ENCODE measurements at places on chromosomes 12 and 14.

- DNase-seq = no peak
These were observed 80.1 kb downstream of the DACT1 start for GRCh38 chr14:58717813-58718212.

DNA sequence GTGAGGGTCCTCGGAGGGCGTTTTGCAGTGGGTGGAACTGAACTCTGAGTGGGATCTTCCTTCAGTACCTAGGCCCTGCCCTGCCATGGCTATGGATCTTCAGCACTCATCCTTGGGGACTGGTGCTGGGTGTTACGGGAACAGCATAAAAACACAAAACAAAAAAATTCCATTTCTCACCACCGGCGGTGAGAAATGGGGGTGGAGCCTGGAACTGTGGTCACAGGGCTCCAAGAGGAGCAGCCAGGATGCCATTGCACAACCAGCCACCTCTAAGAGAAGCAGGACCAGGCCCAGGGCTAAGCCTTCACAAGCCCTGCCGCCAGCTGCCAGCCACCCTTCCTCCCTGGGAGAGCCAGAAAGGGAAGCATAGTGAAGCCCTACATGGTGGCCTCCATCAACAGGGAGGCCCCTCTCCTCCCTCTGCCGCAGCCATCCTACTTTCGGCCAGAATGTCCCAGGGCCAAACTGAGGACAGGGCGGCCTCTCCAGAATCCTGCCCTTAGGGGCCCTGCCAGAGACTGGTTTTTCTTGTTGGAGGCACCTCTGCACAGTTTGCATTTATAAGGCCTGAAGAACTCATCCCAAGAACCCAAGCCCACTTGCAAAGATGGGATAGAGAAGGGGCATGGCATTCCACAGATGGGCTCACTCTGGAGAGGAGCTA is 76.5 kb downstream of the VCPKMT start:
- no peak for DNase-seq

- DNase-seq = no peak
These were observed 88.1 kb upstream of the MANSC4 start for GRCh38 chr12:27868139-27868538.

- DNase-seq = no peak
These were observed 113.0 kb downstream of the ADCK1 start for GRCh38 chr14:77912754-77913556.

GRCh38 chr14:100384819-100385813 is 62.0 kb downstream of the SLC25A47 start:
- no peak for DNase-seq

DNA sequence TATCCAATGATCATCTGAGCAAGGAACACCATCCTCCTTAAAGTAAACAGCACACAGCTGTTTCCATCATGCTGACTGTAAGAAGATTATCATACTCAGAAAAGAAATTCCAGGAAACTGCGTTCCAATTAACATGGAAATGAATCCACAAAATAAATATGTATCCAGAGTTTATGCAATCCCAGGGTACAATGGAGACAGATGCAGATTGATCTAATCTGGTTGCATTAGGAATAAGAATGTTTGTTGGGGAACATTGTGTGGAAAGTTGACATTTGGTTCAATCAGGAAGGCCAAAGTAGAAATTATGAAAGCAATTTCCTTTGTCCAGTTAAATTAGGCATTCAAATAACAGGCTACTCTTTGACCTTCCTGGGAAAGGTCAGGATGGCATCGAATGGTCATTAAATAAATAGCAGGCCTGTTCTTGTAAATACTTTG is 236.9 kb upstream of the AMIGO2 start:
- no peak for DNase-seq

GRCh38 chr12:67986632-67987031 is 2.6 kb upstream of the IFNG-AS1 start:
- DNase-seq = no peak

DNA sequence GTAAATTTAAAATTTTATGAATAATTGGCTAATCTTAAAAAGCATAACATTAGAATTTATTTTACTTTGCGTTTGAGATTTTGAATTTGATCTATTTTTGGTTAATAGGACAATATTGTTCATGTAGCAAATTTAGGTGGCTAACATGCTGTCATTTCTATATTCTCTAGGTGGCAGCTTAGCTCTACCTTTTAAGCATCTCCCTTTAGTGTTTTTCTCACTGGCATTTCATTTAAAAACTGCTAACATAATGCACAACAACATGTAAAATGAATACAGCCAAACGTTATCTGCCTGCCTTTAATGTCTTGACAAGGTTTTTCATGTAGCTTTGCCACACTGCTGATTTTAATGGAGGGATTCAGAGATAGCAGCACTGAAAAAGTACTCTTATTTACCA is 272.4 kb upstream of the FBXO33 start:
- DNase-seq = no peak

DNA sequence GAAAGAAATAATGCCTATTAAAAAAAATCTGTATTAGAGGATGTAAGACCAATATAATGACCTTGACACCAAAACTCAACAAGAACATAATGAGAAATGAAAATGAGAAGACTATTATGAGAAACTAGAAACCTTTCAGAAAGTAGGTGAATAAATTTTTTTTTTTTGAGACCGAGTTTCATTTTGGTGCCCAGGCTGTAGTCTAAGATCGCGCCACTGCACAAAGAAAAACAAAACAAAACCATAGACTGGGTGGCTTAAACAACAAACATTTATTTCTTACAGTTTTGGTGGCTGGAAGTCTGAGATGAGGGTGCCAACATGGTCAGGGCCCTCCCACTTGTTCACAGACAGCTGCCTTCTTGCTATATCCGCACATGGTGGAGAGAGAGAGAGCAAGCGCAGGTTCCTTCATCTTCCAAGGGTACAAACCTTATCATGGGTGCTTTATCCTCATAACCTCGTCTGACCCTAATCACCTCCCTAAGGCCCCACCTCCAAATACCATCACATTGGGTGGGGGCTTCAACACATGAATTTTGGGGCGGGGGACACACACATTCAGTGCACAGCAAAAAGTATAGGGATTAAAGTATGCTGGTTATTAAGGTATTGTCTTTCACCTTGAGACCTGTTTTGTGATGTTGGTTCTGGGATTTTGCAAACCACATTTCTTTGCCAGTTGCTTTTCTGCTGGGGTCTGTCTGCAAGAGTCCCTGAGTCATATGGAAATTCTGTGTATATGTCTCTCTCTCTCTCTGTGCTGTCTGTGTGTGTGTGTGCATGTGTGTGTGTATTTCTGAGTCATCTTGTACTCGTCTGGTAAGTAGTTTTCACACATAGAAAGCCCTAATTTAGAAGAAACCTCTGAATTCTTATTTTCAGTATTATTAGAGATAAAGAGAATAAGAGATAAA is 26.2 kb downstream of the ZCRB1 start:
- DNase-seq = peak; percentile 32

GRCh38 chr12:92363295-92364146 is 217.9 kb upstream of the BTG1 start:
- DNase-seq = peak; percentile 30

- no peak for DNase-seq
These were observed 176.6 kb downstream of the EMP1 start for GRCh38 chr12:13373131-13373530.

- DNase-seq = no peak
These were observed 41.6 kb downstream of the FIGNL2 start for GRCh38 chr12:51806896-51807295.

DNA sequence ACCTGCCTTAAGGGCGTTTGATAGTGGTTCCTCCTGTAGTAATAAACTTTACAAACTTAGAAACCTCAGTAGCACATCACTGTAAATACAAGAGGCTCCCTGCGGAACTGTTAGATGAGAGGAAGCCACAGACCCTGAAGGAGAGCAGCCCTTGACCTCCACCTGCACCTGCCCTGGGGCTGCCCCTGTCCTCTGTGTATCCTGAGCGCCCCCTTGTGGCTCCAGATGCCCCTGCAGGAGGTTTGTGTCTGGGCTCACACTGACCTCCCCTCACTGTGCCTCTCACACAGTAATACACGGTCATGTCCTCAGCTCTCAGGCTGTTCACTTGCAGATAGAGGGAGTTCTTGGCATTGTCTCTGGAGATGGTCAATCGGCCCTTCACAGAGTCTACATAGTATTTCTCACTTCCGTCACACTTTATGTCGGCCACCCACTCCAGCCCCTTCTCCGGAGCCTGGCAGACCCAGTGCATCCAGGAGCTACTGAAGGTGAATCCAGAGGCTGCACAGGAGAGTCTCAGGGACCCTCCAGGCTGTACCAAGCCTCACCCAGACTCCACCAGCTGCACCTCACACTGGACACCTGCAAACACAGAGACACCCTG is 1059.8 kb downstream of the TMEM121 start:
- peak; percentile 44 for DNase-seq

GRCh38 chr12:2393016-2393415 is 340.2 kb downstream of the CACNA1C start:
- DNase-seq = no peak

DNA sequence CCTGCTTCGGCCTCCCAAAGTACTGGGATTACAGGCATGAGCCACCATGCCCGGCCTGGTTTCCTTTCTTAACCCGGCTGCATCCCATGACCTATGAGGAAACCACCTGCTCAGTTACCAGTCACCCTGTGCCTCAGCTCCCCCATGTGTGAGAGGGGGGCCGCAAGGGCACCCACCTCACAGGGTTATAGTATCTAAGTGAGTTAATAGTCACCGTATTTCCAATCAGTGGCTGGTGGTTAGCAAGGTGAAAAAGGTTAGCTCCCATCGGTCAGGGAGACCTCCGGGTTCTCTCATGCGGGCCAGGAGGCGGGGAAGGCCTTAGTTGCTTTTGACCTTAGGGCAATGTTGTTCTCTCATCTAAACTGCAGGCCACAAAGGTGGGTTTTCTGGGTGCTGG is 6.7 kb downstream of the LRP1 start:
- DNase-seq = no peak

DNA sequence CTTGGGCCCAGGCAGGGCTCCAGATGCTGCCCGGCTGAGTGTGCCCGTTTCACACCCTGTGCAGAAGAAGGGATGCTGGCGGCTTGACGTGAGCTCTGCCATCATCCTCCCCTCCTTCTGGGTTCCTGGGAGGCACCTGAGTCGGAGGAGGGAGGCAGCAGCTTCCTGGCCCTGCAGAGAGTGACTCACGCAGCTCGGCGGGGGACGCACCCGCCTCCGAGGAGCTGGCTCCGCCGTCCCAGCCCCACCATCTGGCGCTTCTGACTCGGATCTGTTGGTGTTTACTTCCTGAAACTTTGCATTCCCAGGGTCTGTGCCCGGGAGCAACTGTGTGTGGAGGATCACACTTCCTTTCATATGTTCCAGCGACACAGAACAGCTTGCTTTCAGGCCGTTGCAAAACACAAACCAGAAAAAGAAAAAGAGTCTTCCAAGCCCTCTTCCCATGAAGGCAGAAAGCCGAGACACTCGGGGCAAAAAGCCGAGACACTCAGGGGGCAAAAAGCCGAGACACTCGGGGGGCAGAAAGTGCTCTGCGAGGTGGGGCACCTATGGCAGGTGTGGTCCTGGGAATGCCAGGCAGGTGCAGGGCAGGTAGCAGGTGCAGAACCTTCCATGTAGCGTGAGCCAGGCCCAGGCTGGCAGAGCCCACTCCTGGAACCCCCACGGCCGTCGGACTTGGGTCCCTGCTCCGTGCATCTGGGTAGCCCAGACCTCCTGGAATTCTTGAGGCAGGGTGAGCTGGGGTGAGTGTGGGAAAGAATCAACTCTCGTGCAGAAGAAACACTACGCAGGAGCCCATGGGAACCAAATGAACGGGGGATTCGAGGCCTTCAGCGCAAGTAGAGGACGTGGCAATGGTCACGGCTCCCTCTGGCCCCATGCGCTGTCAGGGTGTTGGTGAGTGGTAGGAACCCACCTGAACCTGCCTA is 27.6 kb upstream of the GALNT9 start:
- DNase-seq = no peak

DNA sequence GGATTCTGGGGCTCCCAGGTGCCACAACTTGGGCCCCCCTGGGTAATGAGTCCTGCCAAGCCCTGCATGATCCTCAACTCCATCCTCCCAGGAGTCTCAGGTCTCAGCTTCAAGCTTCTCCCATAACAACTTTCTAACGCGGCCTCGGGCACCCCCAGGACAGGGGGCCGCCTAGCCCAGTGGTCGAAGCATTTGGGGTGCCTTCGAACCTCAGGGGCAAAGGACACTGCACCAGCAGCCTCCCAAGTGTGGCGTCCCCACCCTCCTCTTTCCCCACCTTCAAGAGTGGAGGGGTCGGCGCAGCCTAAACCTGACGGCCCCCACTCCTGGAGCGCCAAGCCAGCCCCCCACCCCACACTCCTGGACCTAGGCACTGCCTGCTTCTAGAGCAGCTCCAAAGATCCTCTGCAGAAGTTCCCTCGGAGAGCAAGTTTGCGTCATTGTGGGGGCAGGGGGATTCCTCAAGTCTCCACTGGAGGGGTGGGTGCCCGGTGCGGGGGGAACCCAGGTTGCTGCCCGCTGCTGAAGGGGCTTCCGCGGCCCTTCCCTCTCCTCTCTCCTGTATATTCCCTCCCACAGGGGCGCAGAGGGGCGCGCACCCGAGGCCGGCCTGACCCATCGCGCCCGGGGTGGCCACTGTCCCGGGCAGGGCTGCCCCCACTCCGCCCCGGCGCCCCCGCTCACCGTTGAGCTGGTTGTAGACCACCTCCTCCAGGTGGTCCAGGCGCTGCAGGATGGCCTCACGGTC is 933 bp downstream of the GALNT9 start:
- no peak for DNase-seq

DNA sequence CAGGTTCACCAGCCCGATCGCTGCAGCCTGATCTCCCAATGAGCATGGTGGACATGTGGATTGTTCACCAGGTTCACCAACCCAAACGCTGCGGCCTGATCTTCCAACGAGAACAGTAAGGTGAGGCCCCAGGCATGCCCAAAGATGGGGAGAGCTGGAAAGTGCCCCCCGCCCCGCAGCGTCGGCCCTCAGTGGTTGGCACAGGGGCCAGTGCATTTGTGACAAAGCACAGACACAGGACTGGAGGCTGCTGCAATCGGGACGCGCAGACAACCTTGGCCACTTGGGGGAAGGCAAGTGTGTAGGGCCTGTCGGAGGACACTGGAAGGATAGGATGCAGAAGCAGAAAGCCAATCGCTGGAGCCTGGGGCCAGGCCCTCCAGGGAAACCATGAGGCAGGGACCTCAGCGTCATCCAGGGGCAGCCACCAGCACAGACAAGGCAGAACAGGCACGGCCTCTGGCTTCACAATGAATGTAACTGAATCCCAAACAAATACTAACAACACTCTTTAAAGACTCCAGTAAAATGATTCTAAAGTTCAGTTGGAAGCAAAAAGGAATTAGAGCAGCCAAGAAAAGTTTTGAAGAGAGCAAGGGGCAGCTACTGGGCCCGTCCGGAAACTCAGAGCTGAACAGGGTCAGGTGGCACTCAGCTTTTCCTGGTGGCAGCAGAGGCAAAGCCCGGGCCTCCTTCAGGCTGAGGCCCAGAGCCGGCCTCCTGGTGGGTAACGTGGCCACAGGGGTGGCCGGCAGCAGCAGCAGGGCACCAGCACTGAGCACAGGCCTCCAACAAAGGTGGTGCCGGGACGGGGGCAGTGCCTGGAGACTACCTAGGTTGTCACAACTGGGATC is 13.3 kb downstream of the BRF1 start:
- no peak for DNase-seq

- no peak for DNase-seq
These were observed 111.5 kb downstream of the SRGAP1 start for GRCh38 chr12:63955831-63956666.

DNA sequence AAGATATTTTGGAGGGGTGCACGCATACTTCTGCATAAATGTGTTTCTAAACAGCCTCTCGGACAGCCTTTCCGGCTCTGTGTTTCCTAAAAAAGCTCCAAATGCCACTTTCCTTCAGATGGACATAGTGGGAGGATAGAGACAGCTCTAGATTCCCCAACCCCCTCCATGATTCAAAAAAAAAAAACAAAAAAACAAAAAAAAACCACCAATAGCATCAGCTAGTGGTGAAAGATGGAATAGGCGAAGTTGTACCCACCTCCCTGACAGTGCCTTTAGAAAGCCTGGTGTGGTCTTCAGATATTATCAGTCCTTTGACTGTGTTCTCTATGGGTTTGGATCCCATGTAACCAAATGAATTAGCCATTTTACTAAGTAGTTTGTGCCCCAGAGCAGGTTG is 94.1 kb downstream of the PHETA1 start:
- DNase-seq = no peak
